ENCODE measurements at places on chromosomes 16 and 17.

- peak; percentile 82 for DNase-seq
These were observed 824 bp upstream of the MPP2 start for GRCh38 chr17:43907998-43908721.

DNA sequence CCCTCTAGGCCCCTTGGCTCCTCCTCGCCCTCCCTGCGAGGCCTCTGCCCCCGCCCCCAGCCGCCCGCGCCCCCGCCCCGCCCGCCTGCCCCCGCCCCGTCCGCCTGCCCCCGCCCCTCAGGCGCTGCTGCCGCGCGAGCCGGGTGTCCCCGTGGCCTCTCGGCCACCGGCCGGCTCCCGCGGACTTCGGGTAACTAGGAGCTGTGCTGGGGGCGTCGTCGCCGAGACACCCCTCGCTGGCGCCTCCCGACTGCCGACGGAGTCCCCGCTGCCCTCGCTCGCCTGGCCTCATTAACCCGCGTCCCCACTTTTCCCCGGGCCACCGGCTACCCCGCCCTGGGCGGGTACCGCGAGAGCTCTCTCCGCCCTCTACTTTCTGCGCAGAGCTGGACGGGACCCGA lies at the start of gene TLCD1:
TSS of gene TLCD1 (minus strand) at position 8 of the 401 bp plus-strand sequence. CDS start 136 bp downstream, outside the sequence.
- DNase-seq = peak; percentile 96

DNA sequence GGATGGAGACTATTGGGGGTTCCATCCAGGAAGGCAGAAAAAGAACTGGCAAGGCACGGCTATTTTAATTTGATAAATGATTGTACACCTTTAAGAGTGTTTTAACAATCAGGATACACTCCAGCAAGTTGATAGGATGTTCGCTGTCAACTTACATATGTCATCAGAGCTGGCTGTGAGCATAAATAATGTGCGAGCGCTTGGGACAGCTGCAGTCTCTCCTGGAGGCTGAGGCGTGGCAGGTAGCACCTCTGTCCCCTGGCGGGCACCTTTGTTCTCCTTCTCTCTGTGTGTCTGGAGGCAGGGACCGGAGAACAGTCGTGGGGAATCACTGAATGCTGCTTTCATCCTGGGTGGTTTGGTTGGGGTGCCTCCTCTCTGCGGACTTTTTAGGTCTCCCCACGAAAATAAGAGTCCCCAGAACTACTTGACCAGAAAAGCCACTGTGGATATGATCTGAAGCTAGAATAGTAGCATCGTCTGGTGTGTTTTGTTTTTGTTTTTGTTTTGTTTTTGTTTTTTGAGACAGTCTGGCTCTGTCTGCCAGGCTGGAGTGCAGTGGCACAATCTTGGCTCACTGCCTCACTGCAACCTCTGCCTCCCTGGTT lies 9.4 kb downstream of the BAHCC1 start:
- no peak for DNase-seq

- no peak for DNase-seq
These were observed 12.0 kb upstream of the PNPO start for GRCh38 chr17:47929218-47930000.

Data from H7 (cell line).